ENCODE measurements at places on chromosomes 2 and 18.

- DNase-seq: no peak
Observed at GRCh38 chr2:39865751-39866150, 86.7 kb upstream of the THUMPD2 start.

DNA sequence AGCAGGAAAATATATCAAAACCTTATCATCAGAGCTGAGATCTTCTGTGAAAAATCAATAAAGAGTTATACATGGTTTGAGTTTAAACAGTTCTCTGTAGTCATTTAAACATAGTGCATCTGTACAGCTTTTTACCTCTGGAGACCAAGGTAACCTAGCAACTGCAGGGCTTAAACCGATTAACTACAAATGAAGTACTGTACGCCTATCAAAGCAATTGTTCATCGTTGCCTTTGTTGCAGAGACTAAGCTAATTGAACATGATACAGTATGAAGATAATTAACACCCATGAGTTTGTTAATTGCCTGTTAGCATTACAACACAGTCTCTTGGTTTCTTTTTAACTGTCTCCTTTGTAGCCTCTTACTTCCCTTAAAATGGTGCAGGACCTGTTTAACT lies 147.9 kb downstream of the LNPK start:
- DNase-seq: no peak

GRCh38 chr2:120206022-120206581 lies 17.1 kb downstream of the TMEM185B start:
- peak; percentile 89 for DNase-seq

- DNase-seq: no peak
Observed at GRCh38 chr18:57784034-57784800, 18.9 kb downstream of the ATP8B1 start.

DNA sequence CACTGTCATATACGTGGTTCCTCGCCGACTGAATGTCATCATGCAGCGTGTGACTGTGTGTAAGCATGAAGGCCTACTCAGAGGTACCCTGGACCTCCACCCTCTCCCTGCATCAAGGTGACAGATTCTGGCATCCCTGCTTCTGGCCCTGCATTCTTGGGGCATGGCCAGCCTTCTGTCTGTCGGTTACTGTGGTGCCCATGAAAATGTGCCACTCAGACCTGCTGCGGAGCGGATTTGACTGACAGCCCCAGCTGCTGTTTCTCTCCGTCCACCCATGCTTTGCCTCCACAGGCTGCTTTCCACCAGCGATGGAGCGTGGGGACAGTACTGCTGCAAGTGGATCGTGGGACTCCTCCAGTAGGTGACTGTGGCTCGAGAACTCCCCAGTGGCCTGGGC lies 9.6 kb downstream of the TMEM177 start:
- no peak for DNase-seq

- no peak for DNase-seq
Observed at GRCh38 chr2:168622559-168622958, 166.5 kb downstream of the CERS6 start.

DNA sequence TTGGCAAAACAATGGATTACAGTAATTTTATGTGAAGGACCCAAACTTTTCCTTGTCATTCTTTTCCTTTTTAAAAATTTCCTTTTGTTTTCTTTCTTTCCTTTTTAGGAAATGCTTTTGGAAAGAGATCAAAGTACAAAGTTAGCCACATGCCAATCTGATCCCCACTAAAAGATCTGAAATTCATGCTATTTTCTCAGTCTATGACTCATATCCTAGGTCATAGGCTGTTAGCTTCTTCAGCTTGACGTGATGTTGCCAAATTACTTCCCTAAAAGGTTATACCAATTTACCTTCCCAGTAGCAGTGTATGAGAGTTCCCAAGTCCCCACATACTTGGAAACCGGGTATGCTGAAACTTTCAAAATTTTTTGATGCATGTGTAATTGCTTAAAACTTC lies 355.3 kb downstream of the INSIG2 start:
- DNase-seq: no peak

GRCh38 chr2:45992021-45992740 lies 305.0 kb upstream of the EPAS1 start:
- DNase-seq: no peak

DNA sequence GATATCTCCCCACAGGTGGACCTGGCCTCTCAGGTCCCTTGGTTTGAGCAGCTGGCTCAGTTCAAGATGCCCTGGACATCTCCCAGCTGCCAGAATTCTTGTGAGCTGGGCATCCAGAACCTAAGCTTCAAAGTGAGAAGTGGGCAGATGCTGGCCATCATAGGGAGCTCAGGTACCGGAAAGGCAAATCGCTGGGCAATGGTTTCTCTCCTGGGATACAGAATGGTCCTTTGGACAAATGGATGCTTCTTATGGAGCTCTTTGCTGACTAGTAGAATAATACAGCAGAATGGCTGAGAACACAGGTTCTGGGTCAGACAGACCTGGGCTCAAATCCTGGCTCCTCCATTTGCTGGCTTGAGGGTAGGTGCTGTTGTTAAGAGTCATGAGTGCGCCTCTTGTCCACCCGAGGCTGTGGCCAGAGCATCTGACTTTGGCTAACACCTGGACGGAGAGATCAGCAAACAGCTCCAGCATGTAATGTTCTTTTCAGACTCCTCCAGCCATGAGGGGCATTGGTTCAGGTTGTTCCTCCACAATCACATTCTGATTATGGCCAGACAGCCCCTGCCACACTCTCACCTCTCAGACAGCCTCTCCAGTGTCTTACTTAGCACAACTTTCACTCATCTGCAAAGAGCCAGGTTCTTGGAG lies 7.5 kb downstream of the ABCG8 start:
- no peak for DNase-seq

Data from H7 (cell line).